Spleen (tissue), 13 donors: ENCODE measurements at places on chromosomes 2 and 18. TPM values are rescaled to one million over a fixed set of nuclear protein-coding genes. Genes with fewer than 3 reads are reported as not detected.

Gene OTOS
- polyA plus RNA-seq = not detected

Gene RFX8
- polyA plus RNA-seq = 0.13 TPM

Gene EVA1A
- polyA plus RNA-seq = 11.7 TPM

Gene GALR1
- polyA plus RNA-seq = not detected

Gene ABCB11
- 0.07 TPM for polyA plus RNA-seq
